ENCODE measurements at places on chromosomes 6 and 20. TPM values are rescaled to one million over a fixed set of nuclear protein-coding genes. Genes with fewer than 3 reads are reported as not detected.

GRCh38 chr6:141123049-141123448, 1009.7 kb upstream of the GJE1 start:
- DNase-seq: no peak

GRCh38 chr20:19589787-19590362, 168.2 kb upstream of the RIN2 start:
- no peak for DNase-seq

DNA sequence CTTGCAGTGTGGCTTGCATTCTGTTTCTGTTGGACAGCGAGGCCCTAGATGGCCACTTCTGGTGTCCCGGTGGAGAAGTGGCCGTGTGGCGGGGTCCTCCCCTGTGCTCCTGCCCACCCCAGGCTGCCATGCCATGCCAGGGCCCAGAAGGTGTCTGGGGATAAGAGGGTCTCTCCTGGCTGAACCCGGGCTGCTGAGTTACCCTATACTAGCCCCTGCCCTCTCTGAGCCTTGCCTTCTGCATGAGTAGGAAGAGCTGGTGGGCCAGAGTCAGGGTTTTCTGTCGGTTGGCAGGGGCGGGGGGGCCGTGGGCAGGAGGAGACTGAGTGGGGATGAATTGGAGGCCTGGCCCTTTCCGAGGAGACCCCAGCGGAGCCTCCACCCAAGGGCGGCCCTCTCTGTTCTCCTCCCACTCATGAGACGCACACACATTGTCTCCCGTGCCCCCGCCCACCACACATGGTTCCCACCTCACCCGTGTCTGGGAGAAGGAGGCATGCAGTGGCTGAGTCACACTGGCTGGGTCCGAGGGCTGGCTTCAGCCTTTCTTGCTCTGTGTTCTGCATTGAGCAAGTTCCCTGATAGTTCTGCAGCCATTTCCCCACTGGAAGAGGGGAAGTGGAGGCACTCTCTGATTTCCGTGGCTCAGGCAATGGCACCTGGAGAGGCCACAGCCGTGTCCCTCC, 24.6 kb downstream of the VSTM2L start:
- DNase-seq: no peak

DNAH8 gene
- total RNA-seq: 1.5 TPM

- no peak for DNase-seq
Measured at GRCh38 chr6:6711832-6712448, 123.4 kb downstream of the LY86 start.

THBD gene
- total RNA-seq: 11.1 TPM

DNA sequence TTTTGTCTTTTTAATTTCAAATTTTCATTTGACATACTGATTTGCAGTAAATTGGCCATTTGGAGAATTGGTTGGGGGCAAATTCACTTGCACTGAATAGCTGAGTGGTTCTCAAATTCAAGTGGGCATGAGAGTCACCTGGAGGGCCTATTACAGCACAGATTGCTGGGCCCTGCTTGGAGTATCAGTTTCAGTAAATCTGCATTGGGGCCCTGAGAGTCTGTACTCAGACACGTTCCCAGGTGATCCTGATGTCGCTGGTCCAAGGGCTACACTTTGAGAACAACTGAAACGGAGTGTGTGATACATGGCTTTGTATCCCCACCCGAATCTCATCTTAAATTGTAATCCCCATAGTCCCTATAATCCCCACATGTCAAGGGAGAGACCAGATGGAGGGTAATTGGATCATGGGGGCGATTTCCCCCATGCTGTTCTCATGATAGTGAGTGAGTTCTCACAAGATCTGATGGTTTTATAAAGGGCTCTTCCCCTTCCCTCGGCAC, 115.9 kb downstream of the KLHL32 start:
- no peak for DNase-seq

ULBP1 gene
- total RNA-seq: 0.16 TPM

MEP1A gene
- not detected for total RNA-seq

GRCh38 chr20:32685541-32686529, 12.1 kb upstream of the C20orf203 start:
- DNase-seq: no peak

DNA sequence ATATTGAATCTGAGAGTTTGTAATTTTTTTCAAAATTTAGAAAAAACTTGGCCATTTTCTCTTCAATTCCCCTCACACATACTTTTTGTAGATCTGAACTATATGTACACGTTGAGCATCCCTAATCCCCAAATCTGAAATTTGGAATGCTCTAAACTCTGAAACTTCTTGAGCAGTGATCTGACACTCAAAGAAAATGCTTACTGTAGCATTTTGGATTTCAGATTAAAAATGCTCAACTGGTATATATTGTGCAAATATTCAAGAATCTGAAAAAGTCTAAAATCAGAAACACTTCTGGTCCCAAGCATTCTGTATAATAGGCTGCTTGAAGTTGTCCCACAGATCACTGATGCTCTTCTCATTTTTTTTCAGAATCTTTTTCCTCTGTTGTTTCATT, 78.8 kb upstream of the ZBTB24 start:
- DNase-seq: no peak

DNA sequence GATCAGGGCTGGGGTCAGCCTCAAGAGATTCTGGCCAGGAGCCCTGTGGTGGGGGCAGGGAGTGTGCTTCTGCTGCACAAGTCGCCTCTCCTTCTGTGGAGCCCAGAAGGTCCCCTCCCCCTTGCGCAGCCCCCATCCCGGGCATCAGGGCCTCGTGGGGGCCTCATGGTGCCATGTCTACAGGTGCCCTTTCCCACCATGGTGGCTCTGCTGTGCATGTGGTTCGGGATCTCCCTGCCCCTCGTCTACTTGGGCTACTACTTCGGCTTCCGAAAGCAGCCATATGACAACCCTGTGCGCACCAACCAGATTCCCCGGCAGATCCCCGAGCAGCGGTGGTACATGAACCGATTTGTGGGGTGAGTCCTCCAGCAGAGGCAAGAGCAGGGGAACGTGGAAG, 48.1 kb downstream of the TM9SF4 start:
- no peak for DNase-seq

DNA sequence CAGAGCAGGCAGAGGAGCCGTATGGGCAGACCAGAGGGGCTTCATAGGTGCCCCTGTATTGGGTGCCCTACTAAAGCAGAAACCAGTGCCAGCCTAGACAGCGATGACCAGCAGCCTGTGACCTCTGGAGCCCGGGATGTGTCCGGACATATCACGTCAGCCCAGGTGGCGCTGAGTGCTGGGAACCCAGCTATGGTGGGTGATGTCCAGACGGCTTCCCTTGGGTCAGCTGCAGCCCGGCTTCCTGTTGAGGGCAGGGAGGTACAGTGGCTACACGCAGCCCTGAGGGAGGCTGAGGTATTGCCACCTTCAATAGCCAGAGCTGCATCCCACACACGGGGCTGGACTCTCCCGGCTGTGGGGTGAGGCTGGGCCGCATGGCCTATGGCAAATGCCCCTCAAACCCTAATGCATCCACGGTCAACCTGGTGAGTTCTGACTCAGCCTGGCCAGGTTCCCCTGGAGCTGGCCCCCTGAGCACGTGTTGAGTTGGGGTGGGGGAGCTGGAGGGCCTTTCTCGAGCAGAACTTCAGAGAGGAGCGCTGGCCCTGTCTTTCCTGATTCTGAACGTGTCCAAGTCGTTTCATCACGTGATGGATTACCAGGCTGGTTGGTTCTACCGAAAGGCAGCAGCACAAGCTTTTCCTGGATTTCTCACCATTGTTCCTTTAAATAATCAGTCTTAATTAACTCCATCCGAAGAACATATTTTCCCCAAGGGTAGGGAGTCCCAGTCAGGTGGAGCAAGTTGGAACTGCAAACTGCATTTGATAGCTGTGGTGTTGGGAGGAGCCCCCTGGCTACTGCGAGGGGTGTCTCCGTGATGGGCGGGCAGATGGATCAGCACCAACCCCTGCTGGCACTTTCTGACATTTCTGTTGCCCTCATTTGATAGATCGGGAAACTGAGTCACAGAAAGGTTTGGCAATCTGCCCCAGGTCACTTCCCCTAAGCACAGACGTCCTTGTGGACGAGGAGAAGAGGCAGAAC, 7.1 kb upstream of the MYT1 start:
- no peak for DNase-seq

TBXT gene
- total RNA-seq: not detected

- DNase-seq: no peak
Measured at GRCh38 chr6:157187182-157188083, 135.9 kb downstream of the TMEM242 start.

RWDD1 gene
- 37.1 TPM for total RNA-seq

SEMG1 gene
- total RNA-seq: not detected

DNA sequence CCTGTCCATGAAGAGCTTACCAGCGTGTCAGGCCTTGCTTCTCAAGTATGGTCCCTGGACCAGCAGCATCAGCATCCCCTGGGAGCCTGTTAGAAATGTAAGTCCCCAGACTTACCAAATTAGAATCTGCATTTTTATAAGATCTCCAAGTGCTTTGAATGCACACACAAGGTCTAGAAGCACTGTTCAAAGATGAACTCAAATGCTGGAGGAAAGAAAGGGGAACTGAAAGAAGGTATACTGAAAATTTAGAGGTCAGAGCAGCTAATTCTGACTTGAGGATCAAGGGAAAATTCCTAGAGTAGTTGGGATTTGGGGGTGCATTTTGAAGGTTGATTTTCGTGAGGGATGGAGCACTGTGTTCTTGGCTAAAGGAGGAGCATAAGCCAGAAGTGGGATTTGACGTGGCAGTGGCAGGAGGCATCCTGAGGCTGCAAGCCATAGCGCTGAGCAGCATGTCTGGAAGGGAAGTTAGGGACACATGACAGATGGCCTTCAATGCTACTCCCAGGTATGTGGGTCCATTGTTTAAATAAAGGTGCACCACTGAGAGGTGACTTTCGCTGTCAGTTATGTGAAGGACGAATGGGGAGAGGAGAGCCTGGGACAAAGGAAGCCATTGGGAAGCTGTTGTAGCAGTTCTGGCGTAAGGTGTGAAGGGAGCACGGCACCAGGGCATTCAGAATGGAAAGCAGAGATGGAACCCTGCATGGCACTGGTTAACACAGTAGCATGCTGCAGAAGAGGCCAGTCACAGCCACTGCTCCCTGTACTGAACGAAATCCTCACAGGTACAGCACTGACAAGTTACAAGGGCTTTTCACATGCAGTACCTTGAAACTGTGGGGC, 36.2 kb downstream of the ARMC2 start:
- DNase-seq: no peak

DNA sequence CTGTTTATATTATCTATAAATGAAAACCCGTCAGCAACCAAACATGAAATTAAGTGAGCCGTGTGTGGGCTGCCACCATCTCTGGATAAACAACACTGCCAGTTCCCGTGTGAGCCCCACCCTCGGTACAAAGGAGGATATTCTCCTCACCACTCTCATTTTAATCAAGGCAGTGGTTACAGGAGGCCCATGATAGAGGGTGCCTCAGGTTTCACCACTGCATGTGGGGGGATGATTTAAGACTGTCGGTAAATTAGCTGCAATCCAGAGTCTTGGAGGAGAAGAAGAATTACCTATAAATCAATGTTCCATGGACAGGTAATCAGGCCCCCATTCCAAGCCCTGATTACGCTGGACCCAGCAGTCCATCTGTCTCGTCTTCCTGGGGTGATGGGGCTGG, 361.6 kb upstream of the SULF2 start:
- no peak for DNase-seq

FYN gene
- 201 TPM for total RNA-seq

DNA sequence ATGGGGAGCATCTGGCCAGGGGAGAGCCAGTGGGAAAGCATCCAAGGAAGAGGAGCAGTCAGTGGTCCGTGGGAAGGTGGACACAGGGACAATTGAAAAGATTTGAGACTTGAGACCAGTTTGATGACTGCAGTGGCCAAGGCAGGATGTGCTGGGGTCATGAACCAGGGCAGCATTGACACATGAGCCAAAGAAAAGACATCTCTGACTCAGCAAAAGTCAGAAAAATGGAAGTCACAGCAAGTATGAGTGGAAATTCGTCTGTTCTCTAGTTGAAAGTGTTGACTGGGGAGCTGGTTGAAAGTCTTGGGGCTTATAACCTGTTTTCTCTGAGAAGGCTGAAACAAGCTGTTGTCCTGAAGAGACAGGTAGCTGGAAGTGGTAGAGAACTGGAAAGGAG, 31.3 kb downstream of the RAB22A start:
- DNase-seq: no peak

DNA sequence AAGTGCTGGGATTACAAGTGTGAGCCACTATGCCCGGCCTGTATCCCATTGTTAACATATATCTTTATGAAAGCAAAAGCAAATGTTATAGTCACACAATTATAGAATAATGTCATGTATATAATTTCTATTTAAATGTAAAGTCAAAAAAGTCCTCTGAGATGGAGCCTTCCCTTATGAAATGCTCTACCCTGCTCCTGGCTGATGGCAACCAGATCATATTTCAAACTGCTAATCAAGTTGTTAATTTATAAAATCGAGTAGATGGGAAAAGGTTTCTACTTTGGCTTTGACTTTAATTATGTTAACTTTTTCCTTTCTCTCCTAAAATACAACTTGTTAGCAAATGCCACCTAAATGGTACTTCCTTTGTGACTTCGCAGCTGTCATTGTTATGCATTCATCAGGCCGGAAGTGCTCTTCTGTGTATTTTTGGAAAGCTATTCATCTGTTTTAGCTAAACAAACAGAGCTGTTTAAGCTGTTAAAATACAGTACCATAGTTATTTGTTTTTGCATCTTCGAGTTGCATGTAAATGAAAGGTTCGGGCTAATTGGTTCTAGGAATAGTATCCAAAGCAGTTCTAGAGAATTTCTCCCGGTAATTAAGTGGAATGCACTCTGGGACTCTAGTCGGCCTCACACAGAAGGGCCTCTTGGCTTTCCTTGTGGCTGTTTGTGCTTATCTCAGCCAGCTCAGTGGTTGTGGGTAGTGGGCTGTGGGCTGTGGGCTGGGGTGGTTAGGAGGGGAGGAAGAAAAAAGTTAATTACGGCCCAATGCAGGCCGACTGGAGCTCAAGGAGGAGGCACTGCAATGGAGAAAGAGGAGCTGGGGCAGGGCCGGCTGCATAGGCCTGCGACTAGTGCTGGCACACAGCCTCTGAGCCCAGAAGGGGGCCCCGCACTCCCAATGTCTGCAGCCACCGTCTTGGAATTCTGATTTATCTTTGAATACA, 34.8 kb downstream of the SLC35D3 start:
- DNase-seq: no peak

DNA sequence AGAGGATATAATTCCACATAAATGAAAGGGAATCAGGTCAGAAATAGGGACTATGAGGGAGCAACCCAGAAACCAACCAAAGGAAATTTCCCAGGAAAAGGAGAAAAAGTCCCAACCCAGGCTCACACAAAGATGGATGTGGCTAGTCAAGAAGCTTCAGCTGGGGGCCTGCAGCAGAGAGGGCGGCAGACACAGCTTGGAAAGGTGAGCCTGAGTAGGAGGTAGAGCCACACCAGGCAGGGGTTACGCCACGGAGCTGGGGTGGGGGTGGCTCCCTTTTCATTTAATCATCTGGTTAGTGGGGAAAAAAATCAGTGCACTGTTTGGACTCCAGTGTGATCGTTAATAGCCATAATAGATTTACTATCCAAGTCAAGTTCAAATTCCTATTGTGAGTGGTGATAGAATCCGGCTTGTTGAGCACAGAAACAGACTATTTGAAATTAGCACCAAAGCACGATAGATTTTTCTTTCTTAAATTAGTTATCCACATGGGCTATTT, 220.6 kb downstream of the TPBG start:
- no peak for DNase-seq

SLC22A7 gene
- not detected for total RNA-seq

Data from urinary bladder (tissue), 4 donors.